Activated CD4-positive, CD25-positive, alpha-beta regulatory T cell treated with anti-CD3 and anti-CD28 coated beads, Interleukin-2, amount 50 U/mL, for 16 hours (primary cell): ENCODE measurements at places on chromosomes 11 and 22.

DNA sequence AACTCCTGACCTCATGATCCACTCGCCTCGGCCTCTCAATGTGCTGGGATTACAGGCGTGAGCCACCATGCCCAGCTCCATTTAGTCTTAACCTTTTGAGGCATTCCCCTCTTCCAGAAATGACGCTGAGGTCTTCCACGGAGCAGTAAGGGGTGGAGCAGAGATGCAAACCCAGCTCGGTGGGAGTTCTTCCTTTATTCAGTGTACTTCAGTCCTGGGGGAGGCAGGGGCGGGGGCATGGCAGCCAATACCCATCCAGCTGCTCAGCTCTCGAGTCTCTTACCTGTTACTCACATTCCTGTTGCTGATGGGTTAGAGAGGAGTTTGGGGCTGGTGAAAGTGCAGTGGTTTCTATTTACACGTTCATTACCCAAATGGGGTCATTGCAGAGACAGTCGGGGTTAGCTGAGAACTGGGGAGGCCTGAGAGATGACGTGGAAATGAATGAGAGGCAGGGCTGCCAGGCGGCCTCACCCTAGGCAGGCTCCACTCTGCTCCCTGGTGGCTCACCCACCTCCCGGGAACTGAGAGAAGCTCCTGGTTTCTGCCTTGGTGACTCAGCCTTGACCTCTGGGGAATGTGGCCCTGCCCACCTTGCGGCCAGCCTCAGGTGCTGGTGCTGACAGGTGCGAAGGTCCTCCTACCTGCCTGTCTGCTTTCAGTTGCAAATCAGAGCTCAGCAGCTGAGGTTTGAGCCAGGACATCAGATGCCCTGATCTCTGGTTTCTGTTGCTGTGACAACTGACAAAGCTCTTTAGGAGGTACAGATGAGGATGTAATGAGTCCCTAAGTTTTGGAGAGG is 13.4 kb upstream of the ST14 start:
- no peak for DNase-seq

DNA sequence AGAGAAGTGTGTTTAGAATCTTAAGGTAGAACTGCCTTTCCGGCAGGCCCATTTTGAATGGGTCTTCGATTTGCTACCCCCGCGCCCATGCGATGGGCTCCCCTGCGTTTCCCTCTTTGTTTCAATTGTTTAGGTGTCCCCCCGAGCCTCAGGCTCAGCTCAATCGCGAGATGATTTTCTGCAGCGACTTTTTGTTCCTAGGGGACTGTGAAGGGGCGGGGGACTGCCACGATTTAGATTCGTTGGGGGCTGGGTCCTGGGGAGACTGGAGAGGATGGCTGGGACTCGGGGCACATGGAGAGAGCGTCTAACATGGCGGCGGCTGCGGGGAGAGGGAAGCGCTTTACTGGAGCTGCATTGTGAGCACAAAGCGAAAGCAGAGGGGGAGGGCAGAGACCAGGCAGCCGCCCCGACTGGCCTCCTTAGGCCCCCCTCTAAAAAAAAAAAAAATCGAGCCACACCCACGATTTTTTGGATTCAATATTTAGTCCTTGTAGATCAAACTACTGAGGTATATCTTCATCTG is 1.7 kb downstream of the CAPRIN1 start:
- DNase-seq = peak; percentile 57

- peak; percentile 50 for DNase-seq
Observed at GRCh38 chr22:22508274-22509176, at the start of gene ZNF280B. TSS of gene ZNF280B (minus strand) at chr22:22508742. CDS start at chr22:22489398, 19,344 bp downstream.

GRCh38 chr22:50276143-50276542 is 6.0 kb upstream of the MAPK11 start:
- DNase-seq = peak; percentile 7

DNA sequence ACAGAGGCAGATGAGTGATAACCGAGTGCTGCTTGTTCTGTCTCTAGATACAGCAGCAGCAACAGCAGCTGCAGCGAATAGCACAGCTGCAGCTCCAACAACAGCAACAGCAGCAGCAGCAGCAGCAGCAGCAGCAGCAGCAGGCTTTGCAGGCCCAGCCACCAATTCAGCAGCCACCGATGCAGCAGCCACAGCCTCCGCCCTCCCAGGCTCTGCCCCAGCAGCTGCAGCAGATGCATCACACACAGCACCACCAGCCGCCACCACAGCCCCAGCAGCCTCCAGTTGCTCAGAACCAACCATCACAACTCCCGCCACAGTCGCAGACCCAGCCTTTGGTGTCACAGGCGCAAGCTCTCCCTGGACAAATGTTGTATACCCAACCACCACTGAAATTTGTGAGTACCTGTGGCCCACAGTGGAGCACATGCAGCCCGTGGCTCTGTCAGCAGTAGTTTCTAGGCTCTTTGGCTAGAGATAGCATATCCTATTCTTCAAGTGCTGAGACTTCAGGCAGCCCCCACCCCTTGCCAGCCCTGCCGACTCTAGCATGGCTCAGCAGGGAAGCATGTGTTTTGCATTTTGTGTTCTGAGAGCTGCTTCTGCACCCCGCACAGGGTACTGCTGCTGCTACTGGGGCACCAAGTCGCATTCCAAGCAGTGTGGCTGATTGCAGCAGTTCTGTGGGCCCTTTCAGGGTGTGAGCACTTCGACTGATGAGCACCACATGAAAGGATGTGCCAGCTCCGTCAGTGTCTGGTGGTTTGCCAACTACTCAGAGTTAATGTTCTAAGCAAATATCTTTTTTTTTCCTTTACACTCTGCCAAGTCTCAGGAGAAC is 59.2 kb downstream of the MED15 start:
- DNase-seq = no peak

DNA sequence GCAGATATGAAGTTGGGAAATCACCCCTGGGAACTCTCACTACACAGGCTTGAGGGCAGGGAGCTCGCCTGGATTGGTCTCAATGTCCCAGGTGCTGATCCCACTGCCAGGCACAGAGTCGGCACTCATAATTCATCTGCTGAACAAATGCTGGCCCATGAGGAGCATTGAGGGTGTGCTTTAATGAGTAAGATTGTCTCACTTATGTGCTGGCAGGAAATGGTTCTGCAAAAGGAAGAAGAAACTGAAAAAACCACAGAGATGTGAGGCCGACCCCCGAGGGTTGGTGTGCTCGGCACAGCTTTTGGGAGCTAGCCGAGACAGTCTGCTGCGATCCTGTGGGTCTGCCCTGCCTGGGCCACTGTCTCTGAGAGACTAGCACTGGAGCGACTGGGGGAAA is 9.4 kb downstream of the PLAAT2 start:
- DNase-seq = no peak

- DNase-seq = no peak
Observed at GRCh38 chr22:33535937-33536875, 384.1 kb downstream of the LARGE1 start.

DNA sequence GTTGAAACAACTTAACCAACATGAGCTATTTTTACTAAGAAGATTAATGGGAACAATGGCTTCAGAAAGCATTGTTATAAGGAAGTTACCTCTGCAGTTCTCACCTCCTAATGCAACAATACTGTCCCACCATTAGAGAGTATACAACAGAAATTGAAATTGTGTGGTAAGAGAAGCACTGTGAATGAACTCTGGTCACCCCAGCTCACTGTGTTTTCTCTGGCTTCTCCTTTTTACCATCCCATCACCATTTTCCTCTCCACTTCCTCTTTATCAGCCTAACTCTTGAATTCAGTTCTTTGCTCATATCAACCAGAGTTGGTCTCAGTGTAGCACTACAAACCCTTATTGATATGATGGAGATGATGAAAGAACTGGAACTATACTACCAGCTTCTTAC is 138.0 kb upstream of the POU2AF2 start:
- DNase-seq = no peak

GRCh38 chr11:134289789-134290188 is 13.6 kb downstream of the GLB1L3 start:
- no peak for DNase-seq

DNA sequence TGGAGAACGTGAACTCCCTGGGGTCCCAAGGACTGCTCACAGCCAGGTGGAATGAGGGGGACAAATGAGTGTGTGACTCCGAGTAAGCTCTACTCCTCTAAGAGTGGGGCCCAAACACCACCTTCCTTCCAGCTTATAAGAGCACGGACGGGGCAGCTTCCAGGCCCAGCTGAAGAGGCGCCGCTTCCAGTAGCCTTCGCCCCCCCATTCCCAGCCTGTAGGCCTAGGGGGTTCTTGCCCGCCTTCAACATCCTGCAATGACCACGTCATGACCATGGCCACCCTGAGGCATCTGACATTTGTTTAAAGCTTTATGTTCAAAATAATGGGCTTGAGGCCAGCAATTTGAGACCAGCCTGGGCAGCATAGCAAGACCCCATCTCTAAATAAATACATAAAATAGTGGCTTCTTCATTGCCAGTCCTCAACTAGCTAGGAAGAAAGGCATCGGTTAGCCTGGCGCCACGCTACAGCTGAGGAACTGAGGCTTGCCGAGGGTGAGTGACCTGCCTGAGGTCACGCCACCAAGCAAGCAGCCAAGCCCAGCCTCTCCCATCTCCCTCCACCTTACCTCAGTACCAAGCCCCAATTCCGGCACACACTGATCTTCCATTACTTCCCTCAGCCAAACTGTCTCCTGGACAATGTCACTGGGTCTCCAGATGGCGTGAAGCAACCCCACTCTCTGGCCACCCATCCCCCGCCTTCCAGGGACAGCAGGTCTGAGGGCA is 7.8 kb upstream of the TNFRSF13C start:
- DNase-seq = no peak

DNA sequence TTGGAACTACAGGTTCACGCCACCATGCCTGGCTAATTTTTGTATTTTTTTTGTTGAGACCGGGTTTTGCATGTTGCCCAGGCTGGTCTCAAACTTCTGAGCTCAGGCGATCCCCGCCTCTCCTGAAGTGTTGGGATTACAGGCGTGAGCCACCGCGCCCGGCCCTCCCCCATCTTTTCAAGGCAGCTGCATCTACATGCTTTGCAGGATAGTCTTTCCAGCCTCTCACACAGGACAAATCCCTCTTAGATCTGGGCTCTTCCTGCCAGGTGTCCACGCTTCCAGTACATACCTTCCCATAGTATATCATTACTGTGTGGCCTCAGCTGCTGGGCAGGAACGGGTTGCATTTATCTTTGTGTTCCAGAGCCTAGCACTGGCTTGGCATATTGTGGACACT is 49.7 kb downstream of the C11orf96 start:
- DNase-seq = no peak

DNA sequence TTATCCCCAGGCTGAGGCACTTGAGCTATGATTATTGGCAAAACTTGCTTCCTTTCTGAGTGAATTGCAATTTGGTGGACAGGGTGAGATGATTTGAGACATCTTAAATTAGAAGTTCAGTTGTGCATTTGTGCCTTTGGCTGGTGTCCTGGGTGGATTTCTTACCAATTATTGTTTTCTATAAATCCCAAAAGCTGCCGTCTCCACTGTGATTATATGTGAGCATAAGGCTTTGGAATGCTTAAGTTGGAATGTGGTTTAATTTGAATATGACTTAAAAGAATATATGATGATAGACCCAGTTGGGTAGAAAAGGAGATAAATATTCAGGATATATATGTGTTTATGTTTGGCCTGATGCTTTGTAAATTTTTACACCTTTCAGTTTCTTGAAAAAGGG is 70.0 kb downstream of the EXT2 start:
- no peak for DNase-seq

DNA sequence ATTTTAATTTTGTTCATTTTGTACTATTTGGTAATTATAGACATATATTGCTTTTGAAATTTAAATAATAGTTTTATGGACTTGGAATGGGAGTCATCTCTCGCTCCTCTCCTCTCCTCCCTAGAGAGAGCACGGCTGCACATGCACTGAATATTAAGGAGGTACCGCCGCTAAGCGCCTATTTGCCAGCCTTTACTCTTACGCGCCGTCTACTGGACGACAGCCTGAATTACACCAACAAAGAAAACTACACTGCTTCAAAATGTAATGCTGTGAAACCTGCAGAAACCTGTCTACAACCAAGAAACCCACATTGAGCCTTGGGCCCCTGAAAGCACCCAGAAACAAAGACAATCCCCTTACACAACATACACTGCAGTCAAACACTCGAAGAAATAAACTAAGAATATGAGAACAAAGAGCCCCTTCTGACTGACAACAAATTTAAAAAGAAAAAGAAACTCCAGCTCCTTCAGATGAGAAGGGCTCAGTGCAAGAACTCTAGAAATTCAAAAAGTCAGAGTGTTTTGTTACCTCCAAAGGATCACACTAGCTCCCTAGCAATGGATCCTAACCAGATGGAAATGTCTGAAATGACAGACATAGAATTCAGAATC is 737.2 kb downstream of the LRRC4C start:
- no peak for DNase-seq

- peak; percentile 70 for DNase-seq
Observed at GRCh38 chr11:44094260-44094868, 1.1 kb upstream of the EXT2 start.

DNA sequence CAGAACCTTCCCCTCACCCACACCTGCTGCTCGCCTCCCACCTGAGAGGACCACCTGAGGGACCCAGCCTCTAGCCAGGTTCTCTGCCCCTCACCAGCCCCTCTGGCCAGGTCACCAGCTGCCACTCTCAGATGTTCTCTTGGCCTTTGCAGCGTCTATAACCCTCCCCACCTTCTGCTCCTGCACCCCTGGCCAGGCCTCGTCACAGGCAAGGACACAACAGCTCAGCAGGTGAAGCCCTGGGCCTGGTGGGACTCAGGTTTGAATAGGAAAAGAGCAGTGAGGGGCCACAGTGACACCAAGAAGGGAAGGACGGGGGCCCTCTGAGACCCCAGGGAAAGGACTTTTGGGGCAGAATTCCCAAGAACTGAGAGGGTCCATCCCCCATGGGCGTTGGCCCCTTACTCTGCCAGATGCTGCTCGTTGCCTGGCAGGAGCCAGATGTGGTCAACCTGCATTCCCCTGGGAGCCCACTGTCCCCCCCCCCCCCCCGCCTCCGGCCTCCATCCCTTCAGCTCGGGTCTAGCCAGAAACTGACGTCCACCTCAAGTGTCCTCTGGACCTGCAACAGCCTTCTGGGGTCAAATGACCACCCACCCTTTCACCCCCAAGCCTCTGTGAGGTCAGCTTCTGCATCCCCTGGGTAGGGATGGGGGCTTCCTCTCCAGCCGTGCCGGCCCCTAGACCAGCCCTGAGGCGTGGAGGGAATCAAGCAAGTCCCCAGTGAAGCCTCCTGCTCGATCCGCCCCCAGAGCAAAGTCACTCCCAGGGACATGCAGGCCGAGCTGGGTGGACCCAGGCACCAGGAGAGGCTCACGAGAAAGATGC is 28.7 kb downstream of the SBF1 start:
- no peak for DNase-seq

GRCh38 chr11:77512092-77512491 is 38.2 kb upstream of the PAK1 start:
- no peak for DNase-seq

DNA sequence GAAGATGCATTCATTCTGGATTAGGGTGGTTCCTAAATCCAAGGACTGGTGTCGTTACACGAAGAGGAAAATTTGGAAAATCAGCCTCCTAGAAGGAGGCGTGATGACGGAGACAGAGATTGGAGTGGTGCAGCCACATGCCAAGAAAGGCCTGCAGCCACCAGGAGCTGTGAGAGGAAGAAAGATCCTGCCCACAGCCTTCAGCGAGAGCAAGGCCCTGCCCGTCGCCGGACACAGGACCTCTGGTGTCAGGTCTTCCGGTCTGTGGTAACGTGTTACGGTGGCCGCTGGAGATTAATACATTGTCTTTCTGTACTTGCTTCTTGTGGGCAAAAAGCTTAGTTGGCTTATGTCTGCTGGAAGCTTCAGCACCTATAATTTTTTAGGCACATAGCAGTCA is 1045.8 kb downstream of the BRD1 start:
- DNase-seq = no peak

GRCh38 chr11:45187375-45187774 is 40.9 kb downstream of the PRDM11 start:
- no peak for DNase-seq

- no peak for DNase-seq
Observed at GRCh38 chr11:92226331-92227229, 2.0 kb downstream of the FAT3 start.

- no peak for DNase-seq
Observed at GRCh38 chr22:39289975-39290720, 29.3 kb downstream of the RPL3 start.
